ENCODE measurements at places on chromosomes 3 and 15. TPM values are rescaled to one million over a fixed set of nuclear protein-coding genes. Genes with fewer than 3 reads are reported as not detected.

DNA sequence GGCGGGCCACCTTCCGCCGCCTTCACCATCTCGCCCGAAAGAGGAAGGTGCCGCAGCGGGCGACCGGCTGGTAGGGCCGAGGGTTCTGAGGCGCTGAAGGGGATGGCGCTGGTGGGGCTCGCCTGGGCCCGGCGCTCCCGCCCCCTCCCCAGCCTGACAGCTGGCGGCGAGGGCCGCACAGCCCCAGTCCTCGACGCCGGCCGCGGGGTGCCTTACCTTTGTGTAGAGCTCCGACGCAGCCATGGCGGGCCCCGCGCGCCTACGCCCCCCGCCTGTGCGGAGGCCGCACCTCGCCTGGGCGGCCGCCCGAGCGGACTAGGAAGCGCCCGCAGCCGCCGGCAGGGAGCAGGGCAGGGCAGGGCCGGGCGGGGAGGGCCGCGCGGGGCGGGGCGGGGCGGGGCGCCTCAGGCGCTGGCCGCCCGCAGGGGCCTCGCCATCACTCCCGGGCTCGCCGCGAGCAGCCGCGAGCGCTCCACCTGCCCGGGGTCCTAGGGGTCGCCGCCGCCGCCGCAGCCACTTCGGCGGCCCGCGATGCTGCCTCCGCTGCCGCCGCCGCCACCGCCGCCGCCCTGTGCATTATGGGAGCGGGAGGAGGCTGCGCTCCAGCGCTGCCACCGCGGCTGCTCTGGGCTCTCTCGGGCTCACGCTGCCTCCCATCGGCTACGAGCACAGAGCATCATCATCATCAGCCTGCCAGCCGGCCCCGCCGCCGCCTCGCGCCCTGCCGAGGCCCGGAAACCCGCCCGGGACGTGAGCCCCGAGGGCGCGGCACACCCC, at the start of gene MYO5A:
MYO5A (minus strand) TSS at position 317 of the 777 bp plus-strand sequence; CDS start at position 243, 74 bp downstream.
- H3K27ac ChIP-seq, result peak within 1 kb of the TSS; percentile 92
- H3K4me1 ChIP-seq, result peaks cover 13% of the 10 kb centered on the region

DNA sequence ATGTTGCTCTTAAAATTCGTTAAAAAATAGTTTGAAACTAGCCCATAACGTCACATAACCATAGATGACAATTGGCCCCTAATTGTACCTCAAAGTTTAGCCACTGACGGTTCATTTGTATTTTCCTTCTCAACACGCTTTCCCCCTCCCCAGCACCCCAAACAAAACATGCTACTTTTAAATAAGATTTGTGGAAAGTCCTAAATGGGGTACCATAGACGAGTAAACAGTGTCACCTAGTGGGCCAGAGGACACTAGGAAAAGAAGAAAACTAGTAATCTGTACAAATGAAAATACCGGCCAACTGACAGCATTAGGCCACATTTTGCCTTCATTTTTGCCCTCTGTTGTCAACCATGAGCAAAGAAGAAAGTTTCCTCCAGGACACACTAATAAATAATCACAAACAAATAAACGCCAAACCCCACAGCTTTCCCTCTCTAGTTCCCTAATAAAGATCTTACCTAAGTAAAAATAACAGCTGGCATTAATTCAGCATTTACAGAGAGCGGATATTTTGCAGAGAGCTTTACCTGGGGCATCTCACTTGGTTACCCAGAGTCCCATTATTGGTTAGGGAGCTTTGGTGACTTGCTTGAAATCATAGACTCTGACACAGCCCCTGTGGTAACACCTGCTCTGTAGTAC, 175.1 kb upstream of the ATP11B start:
- no peaks in the 10 kb centered on the region for H3K36me3 ChIP-seq
- H3K4me3 ChIP-seq, result no peak overlapping the region
- H3K27ac ChIP-seq, result no peak overlapping the region
- no peaks in the 10 kb centered on the region for H3K4me1 ChIP-seq
- DNase-seq, result no peak

DNA sequence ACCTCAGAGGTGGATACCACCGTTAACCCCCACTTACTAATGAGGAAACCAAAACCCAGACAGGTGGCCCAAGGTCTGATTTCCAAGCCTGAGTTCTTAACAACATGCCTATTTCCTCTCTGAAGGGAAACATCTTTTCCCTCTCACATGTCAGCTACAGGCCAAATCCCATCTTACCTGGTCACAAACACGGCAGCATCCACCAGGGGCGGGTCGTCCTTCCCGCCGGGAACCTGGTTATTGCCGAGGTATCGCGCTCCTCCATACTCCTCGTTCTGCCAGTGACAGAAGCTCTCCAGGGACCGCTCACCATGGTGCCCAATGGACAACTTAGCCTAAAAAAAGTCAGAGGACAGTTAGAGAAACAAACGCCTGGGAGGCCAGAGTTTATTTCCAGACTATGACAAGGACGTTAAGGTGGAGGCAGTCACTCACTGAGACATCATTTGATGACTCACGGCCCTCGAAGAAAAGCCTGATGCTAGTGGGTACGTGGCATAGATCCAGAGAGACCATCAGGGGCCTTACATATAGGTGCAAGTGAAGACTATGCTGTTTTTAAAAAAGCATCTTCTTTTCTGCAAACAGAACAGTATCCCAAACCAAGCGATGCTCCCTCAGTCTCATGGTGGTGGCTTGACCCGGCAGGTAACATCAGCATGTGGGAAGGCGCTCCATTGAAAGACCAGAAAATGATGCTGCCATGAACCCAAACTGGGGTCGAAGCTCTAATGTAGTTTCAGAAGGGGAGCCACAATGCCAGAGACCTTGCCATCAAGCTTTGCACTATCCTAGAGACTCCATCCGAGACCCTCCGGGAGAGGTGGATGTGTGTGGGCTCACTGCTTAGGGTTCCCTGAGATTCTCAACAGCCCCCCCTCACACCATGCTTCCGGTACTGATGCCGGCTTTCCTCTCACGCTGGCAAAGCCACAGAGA, 80.2 kb downstream of the ADAMTS17 start:
- H3K27ac ChIP-seq, result no peak overlapping the region
- DNase-seq, result peak; percentile 6
- H3K36me3 ChIP-seq, result no peaks in the 10 kb centered on the region

- H3K4me3 ChIP-seq, result no peak overlapping the region
- no peaks in the 10 kb centered on the region for H3K36me3 ChIP-seq
- no peak overlapping the region for H3K27ac ChIP-seq
- no peaks in the 10 kb centered on the region for H3K27me3 ChIP-seq
- DNase-seq, result no peak
- no peaks in the 10 kb centered on the region for H3K4me1 ChIP-seq
Measured at GRCh38 chr3:18681818-18682345, 256.7 kb upstream of the SATB1 start.

DNA sequence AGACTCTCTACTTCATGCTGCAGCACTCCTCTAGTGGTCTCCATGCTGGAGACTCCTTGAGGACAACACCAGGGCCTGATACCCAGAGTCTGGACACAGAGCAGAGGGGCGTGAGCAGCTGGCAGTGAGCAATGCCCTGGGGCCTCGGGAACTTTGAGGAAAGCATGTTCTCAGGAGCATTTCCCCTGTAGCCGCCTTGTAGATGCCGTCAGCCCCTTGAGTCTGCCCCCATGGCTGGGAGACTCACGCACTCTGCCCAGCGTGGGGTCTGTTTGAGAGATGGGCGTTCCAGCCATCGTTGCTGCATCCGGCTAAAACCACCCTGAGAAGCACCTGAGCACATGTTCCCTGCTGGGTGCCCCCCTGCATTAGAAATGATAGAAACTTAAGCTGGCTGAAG, 56.8 kb downstream of the PLXNA1 start:
- H3K4me3 ChIP-seq, result no peak overlapping the region
- H3K4me1 ChIP-seq, result peaks cover 30% of the 10 kb centered on the region
- no peaks in the 10 kb centered on the region for H3K27me3 ChIP-seq
- no peak overlapping the region for H3K27ac ChIP-seq

- H3K4me1 ChIP-seq, result peaks cover 18% of the 10 kb centered on the region
- DNase-seq, result no peak
- H3K4me3 ChIP-seq, result peak overlapping the region; percentile 52
Measured at GRCh38 chr15:93072011-93072410, 17.0 kb downstream of the RGMA start.

GRCh38 chr3:50388016-50388719, 28.8 kb upstream of the TMEM115 start:
- no peak overlapping the region for H3K27ac ChIP-seq
- H3K4me1 ChIP-seq, result peaks cover 9% of the 10 kb centered on the region
- DNase-seq, result no peak
- H3K36me3 ChIP-seq, result peaks cover 5% of the 10 kb centered on the region
- no peak overlapping the region for H3K4me3 ChIP-seq

DNA sequence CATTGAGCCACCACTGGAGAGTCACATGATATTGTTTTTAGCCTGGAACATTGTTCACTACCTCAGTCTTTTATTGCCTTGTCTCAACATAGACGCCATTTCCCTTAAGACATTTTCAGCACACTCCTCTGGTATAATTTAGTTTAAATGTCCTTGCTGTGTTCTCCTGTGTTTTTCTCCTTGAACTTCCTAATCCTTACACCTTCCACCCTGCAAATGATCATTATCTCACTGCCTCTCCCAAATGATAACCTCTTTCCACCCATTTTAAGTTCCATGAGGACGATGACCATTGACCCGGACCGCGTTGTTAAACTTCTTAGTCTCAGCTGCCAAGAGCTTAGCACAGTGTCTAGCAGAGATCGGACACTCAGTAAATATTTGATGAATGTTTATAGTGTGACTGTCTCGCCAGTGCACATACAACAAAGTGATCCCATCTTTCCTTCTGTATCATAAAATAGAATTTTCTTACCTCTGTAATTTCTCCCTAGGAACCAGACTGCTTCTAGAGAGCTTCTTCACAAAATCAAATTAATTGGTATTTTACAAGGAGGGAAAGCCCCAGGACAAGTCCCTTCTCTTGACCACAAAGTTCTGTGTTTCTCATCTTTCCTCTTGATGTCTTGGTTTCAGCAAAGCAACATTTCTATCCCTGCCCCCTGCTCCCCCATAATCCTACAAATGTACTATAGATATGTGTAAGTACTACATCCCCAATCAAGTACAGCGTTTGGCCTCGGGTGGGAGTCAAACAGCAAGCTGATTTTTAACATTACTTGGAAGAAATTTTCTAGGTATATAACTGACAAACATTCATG, 429.6 kb downstream of the LPP start:
- DNase-seq, result no peak
- H3K36me3 ChIP-seq, result no peaks in the 10 kb centered on the region
- H3K27me3 ChIP-seq, result no peaks in the 10 kb centered on the region
- peaks cover 21% of the 10 kb centered on the region for H3K4me1 ChIP-seq

GRCh38 chr3:48435774-48436476, 4.0 kb downstream of the CCDC51 start:
- peaks cover 18% of the 10 kb centered on the region for H3K4me1 ChIP-seq
- no peaks in the 10 kb centered on the region for H3K27me3 ChIP-seq
- no peak overlapping the region for H3K27ac ChIP-seq
- H3K4me3 ChIP-seq, result no peak overlapping the region
- peaks cover 6% of the 10 kb centered on the region for H3K36me3 ChIP-seq
- DNase-seq, result peak; percentile 90

GP9 gene
- 4.3 TPM for total RNA-seq

DNA sequence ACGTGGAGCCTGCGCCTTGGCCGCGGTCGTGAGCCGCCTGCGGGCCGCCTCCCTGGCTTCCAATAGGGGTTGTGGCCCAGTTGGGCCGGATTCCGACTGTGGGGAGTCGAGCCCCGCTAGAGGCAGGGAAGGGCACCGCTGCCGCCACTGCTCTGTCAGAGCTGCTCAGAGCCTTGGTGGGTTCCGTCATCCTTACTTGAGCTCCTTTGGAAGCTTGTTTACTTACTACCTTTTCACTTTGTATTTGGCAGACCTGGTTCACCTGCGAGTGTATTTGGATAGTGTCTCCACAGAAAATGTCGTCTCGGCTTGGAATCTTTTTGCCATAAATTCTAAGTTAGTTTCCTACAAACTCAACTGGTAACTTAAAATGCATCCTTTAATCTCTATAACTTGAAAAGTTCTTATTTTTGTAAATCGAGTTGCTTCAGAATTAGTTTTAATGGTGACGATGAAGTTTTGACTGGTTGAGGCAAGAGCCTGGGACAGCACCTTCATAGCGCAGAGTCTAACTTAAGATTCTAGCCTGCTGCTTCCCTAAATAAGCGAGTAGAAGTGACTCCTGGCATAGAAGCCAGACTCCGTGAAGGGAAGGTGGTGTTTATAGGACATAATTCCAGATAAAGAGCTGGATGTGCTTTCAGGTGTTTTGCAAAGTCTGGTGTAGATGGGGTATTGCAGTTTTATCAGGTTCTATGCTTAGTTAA, 800 bp downstream of the DAG1 start:
- H3K4me3 ChIP-seq, result peak overlapping the region; percentile 91
- H3K4me1 ChIP-seq, result peaks cover 28% of the 10 kb centered on the region
- H3K36me3 ChIP-seq, result no peaks in the 10 kb centered on the region

GRCh38 chr15:57823325-57823882, 116.9 kb downstream of the POLR2M start:
- H3K27ac ChIP-seq, result no peak overlapping the region
- no peak overlapping the region for H3K4me3 ChIP-seq
- no peaks in the 10 kb centered on the region for H3K36me3 ChIP-seq
- no peaks in the 10 kb centered on the region for H3K27me3 ChIP-seq
- DNase-seq, result no peak

ZNF80 gene
- not detected for total RNA-seq

FBXW12 gene
- not detected for total RNA-seq

POLG gene
- 72.4 TPM for total RNA-seq

DNA sequence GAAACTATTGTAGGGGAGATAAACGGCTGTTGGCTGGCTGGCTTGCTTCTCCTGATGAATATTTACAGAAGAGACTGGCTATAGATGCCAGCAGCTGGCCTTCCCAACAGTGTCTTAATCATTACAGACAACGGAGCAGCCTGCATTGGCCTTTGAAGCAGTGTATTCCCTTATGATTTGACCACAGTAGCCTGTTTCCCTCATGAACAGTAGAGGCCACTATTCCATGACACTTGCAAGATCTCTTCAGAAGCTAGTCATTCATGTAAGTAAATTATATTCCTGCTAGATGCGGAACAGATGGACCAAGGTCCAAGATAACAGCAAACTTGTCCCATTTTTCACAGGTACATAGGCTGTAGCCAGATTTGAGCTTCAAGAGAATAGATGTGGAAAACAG, 47.3 kb downstream of the TMCO5A start:
- no peak for DNase-seq
- H3K4me3 ChIP-seq, result no peak overlapping the region
- H3K36me3 ChIP-seq, result no peaks in the 10 kb centered on the region
- no peaks in the 10 kb centered on the region for H3K27me3 ChIP-seq
- H3K27ac ChIP-seq, result no peak overlapping the region

- no peaks in the 10 kb centered on the region for H3K27me3 ChIP-seq
- no peak overlapping the region for H3K27ac ChIP-seq
- no peak overlapping the region for H3K4me3 ChIP-seq
- H3K36me3 ChIP-seq, result no peaks in the 10 kb centered on the region
- DNase-seq, result no peak
Measured at GRCh38 chr3:170560717-170561382, 25.0 kb downstream of the SLC7A14 start.

- no peak overlapping the region for H3K4me3 ChIP-seq
- peaks cover 53% of the 10 kb centered on the region for H3K4me1 ChIP-seq
- no peak overlapping the region for H3K27ac ChIP-seq
- H3K36me3 ChIP-seq, result no peaks in the 10 kb centered on the region
- DNase-seq, result no peak
Measured at GRCh38 chr3:172094621-172095557, 55.5 kb downstream of the FNDC3B start.

KCNMB2 gene
- total RNA-seq, result 0.51 TPM

GRCh38 chr15:25401501-25401900, 37.3 kb downstream of the UBE3A start:
- no peak overlapping the region for H3K4me3 ChIP-seq
- H3K27me3 ChIP-seq, result no peaks in the 10 kb centered on the region
- peaks cover 17% of the 10 kb centered on the region for H3K36me3 ChIP-seq
- DNase-seq, result no peak
- H3K4me1 ChIP-seq, result peaks cover 5% of the 10 kb centered on the region
- H3K27ac ChIP-seq, result no peak overlapping the region

- no peaks in the 10 kb centered on the region for H3K4me1 ChIP-seq
- no peak for DNase-seq
- no peak overlapping the region for H3K27ac ChIP-seq
- no peak overlapping the region for H3K4me3 ChIP-seq
- no peaks in the 10 kb centered on the region for H3K27me3 ChIP-seq
Measured at GRCh38 chr3:69868841-69869420, 129.7 kb downstream of the MITF start.
